ENCODE measurements at places on chromosomes 3 and 15.
A peak's percentile ranks its signal among the peaks of the same experiment; 100 is the strongest.

DNA sequence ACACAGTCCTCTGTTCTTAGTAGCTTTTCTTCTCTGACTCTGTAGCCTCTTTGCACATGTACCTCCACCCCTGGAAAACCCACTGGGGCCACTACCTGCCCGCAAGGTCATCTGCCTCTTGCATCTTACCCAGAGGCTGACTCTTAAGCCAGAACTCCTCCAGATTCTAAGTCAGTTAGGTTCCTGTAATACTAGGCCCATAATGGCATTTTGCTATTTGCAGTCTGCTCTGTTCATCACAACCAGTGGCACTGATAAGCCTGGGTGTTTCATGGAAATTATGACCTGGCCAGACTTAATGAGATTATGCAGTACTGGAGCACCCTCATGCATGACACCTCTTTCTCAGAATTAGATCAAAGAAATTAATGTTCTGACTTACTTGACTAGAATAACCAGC lies 31.7 kb upstream of the ATG7 start:
- no peak for DNase-seq

- DNase-seq = no peak
These were observed 287.3 kb upstream of the TLE3 start for GRCh38 chr15:70385052-70385451.

DNA sequence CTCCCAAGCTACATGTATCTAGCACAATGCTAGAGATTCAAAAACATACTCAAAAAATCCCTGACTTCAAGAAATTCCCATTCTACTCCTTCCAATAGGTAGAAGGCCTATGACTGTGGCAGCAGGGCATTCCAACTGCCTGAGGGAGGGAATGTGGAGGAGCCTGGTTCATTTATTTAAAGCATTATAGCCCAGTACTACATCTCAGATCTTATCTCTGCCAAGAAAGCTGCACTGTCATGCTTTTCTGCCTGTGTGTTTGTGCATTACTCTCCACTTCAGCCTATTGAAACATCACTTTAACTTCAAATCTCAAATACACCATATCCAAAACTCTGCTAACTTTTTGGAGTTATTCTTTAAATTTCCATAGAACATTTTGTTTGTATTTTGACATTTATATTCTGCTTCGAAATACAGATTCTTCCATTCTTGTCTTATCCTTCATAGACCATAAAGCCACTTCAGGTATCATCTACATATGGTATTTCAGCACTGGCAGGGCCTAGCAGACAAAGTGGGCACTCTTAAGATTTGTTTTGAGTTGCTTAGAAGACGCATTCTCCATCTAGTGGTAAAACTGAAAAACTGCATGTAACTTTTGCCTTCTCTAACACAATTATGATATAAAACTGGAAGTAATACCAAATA lies 59.1 kb upstream of the NEDD4 start:
- DNase-seq = peak; percentile 43

DNA sequence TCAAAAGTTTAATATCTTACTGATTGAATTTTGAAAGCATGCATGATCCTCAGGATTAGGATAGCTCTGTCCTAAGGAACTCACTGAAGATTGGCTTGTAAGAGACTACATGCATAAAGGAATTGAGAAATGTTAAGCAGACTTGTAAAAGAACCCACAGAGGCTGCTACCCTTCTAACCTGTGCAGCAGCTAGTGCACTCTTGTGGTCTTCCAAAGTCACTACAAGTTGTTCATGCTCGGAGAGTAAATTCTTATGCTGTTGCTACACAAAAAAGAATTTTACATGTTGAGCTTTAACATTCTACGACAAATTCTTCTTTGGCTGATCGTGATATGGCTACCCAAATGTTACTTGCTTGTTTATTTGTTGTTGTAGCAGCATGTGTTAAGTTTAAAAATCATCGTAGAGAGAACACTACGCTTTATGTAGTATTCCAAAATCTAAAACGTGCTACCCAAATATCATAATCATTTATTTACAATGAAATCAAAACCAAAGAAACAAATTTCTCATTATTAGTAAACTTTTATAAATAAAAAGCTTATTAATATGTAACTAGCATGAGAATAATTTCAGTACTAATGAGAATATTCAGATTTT lies 55.0 kb downstream of the GOLIM4 start:
- DNase-seq = peak; percentile 13

All from Panc1 (cell line).